ENCODE measurements at places on chromosomes 5 and 9.

DNA sequence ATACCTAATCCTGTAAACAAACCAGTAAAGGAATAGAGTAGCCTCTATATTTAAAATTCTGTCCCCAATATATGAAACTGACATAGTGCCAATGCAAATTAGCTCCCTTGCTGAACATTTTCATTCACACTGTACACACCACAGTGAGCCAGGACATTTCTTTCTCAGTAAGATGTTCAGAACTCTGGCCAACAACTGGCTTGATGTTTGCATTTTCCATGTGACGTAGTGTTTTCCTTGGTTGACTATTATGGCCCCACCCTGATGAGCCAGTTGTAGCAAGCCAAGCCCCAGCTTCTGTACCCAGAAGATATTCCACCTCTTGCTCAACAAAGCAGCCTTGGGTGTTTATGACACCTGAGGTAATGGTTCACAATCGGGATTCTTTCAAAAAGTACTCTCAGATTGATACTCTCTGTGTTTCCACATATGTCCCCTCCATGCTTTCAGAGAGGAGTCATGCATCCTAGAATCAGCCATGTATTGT, 17.7 kb upstream of the ANXA1 start:
- no peak for DNase-seq
- H3K36me3 ChIP-seq = no peaks in the 10 kb centered on the region
- H3K27ac ChIP-seq = no peak overlapping the region
- H3K4me1 ChIP-seq = no peaks in the 10 kb centered on the region

DNA sequence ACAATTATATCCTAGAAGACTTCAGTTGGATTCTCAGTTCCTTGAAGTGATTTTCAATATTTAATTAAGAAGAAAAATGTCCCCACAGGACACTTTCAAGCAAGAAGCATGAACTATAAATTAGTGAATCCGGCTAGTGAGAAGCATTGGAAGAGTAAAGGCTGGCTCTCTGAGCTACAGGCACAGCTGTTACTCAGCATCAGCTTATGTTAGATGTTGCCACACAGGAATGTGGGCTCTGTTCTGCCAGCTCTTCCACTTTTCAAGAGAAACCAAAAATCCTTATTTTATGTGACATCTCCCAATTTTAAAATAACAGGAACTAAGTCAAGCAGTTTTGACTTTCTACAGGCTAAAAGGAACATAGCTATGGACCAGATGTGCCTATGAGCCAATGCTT, 14.9 kb downstream of the ZNF474 start:
- H3K27me3 ChIP-seq = no peaks in the 10 kb centered on the region
- H3K4me3 ChIP-seq = no peak overlapping the region
- DNase-seq = no peak
- no peaks in the 10 kb centered on the region for H3K36me3 ChIP-seq
- H3K27ac ChIP-seq = no peak overlapping the region

- no peaks in the 10 kb centered on the region for H3K27me3 ChIP-seq
- H3K27ac ChIP-seq = no peak overlapping the region
- no peak for DNase-seq
- no peak overlapping the region for H3K4me3 ChIP-seq
These were observed 148.2 kb upstream of the CHD1 start for GRCh38 chr5:99076723-99077640.

DNA sequence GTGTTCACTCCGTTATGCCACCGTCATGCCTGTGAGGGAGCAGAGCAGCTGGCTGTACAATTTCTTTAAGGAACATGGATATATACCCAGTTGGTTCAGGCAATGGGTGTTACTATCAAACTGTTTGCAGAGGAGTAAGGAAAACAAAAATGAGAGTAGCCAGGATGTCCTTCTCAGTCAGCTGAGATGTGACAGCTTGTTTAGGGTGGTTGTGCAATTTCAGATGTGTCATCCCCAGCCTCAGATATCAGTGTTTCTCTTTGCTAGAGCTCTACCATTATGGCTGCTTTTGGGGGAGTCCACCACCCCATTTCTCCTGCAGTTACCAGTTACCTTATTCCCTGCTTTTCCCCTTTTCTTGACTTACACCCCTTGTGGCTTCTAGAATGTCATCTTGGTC, 135.2 kb upstream of the SLC24A2 start:
- no peak for DNase-seq
- no peaks in the 10 kb centered on the region for H3K27me3 ChIP-seq
- no peak overlapping the region for H3K4me3 ChIP-seq
- no peaks in the 10 kb centered on the region for H3K4me1 ChIP-seq

DNA sequence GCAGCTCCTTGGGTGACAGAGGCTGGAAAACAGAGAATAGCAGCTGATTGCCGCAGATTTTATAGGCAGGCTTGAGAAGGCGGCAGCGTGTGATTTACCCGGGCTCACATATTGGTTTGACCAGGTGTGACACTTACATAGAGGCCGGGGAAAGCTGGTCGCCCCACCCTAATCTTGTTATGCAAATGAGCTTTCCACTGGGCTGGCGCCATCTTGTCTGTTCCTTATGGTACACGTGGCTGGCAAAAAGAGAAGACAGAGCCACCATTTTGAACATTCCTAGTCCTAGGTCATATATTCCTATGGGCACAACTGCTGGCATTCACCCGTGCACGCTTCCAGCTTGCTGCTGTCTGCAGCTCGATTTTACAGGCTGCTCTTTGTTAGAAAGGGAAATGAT, 11.3 kb upstream of the SPZ1 start:
- H3K27me3 ChIP-seq = no peaks in the 10 kb centered on the region
- H3K27ac ChIP-seq = no peak overlapping the region
- peaks cover 5% of the 10 kb centered on the region for H3K4me1 ChIP-seq
- no peak overlapping the region for H3K4me3 ChIP-seq

- no peaks in the 10 kb centered on the region for H3K4me1 ChIP-seq
- H3K27ac ChIP-seq = no peak overlapping the region
- no peak for DNase-seq
- H3K27me3 ChIP-seq = no peaks in the 10 kb centered on the region
These were observed 93.2 kb downstream of the EQTN start for GRCh38 chr9:27203783-27204182.

Data from Caco-2 (cell line).